ENCODE measurements at places on chromosomes 13 and 19.

- DNase-seq = no peak
Observed at GRCh38 chr19:58400316-58400915, 5.0 kb downstream of the RNF225 start.

DNA sequence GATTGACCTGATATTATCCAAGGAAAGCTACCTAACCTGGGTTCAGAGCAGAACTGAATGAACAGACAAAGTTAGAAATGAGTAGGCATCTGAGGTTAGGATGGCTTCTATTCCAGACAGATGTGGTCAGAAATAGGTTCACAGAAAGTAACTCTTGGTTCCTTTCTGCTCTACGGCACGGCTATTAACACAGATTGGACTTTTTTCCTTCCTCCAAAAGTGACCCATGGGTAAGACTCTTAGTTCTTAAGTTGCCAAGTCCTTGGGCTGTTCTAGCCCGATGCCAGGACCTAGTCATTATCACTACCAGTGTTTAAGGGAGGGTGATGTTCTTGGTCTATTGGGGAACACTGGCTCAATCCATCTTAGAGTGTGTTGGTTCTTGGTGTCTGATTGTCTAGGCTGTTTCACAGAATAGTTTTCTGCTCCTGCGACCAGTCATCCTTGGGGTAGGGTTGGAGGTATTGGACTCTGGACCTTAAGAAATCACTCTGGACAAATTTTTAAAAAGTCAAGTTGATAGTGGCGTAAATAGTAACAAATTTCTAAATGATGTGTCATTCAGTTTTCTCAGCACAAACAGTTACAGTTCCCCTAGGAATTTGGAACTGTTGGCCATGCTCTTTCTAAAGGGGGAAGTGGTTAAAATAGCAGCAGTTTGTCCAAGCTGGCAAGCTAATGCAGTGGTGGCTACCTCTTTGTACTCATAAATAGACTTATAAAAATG is 60.1 kb upstream of the MYCBP2 start:
- no peak for DNase-seq

GRCh38 chr13:110028311-110028710 is 241.9 kb upstream of the IRS2 start:
- DNase-seq = no peak

DNA sequence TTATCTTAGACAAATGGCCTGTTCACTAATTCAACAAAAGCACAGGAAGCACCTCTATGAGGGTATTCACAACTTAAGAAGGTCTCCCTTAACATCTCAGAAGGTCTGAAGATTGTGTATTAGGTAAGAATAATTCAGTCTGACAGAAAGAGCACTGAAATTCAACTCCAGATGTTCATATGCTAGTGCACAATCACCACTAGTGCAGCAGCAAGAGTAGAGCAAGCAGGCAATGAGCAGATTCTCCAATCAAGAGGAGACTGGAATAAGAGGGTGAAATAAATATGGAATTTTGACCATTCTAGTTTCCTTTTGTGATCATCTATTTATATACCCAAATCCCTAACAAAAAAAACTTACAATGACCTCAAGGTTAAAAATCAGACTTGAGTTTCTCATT is 52.0 kb downstream of the MPHOSPH8 start:
- no peak for DNase-seq

DNA sequence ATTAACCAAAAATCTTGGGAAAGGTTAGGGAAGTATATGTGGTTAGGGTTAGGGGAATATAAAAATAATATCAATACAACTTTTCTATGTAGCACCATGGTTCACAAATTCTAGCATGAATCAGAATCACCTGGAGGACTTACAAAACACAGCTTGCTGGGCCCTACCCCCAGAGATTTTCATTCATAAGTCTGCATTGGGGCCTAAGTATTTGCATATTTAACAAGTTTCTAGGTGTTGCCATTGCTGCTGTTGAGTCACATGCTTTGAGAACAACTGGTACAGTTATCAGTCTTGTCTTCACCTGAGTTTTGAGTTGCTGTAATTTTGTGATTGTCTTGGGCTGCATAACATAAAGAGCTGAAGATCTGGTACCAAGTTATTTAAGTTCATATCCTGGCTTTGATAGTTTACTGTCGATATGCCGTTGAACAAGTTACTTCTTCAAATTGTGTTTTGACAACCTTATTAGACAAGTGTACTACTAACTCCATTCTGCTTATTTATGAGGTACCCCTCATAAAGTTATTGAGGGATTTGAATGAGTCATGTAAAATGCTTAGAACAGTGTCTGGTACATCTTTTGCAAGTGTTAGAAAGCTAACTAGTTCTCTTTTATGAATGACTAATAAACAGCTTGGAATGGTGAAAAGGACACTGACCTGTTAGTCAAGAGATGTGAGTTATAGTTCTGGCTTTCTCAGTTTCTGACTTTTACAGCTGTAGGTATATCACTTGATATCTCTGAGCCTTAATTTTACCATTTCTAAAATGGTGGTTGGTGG is 132.9 kb downstream of the PAN3 start:
- DNase-seq = no peak
